ENCODE measurements at places on chromosomes 12 and 14.
A peak's percentile ranks its signal among the peaks of the same experiment; 100 is the strongest.

GRCh38 chr14:31118892-31119291 lies 88.7 kb downstream of the HECTD1 start:
- DNase-seq, result no peak

GRCh38 chr12:50050410-50051098 lies 6.8 kb upstream of the ASIC1 start:
- no peak for DNase-seq

DNA sequence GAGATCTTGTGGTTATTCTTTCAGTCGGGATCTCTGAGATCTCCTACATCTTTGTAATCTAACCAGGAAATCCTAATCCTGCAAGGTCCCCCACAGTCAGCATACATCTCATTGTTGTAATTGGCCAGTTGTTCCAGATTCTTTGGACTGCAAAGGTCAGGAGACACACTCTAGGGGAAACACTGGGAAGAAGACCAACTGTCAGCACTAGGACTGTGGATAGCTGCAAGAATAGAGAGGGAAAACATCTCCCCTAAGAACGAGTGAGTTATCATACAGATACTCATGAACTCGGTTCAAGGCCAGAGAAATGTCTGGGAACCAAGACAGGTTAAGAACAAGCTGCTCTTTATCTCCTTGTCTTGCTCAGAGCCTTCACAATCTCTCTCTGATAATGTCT lies 217.9 kb upstream of the TMPO start:
- no peak for DNase-seq

DNA sequence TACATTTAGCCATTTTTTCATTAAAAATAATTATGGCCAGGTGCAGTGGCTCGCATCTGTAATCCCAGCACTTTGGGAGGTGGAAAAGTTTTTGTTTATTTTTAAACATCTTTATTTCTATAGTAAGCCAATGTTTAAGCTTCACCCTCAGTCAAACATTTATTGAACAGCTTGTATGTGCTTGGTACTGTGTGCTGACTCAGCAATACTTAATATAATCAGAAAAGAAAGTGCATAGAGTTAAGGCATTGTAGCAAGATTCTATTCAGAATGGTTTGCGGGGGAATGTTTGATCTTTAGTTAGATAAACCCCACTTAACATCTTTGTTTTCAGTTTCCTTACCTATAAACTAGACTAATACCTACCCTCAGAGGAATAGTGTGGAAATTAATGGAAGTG lies 11.1 kb downstream of the ACTR6 start:
- DNase-seq, result no peak

DNA sequence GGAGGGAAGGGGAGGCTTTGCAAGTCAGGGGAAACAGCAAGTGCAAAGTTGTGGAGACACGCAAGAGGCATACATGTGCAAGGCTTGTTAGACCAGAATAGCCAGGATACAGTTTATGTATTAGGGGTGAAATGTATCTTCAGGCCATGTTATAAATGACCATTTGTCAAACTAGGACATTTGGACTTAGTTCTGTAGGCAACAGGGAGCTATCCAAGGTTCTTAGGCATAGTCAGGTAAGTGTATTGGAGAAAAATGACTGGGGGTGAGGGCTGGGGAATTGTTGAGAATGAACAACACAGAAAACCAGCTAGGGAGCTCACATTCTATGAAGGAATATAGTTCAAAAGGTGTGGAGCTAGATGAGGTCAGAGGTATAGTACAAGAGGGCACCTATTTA lies 42.5 kb downstream of the TPH2 start:
- DNase-seq, result no peak

DNA sequence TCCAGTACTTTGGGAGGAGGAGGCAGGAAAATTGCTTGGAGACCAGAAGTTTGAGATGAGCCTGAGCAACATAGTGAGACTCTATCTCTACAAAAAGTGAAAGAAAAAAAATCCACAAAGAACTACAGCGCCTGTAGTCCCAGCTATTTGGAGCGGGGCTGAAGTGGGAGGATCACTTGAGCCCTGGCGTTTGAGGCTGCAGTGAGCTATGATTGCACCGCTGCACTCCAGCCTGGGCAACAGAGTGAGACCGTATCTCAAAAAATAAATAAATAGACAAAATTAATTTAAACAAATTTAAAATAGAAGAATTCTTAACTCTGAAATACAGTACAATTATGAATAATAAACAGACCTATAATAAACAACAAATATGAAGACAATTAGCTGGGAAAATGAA lies 40.9 kb downstream of the ATL1 start:
- DNase-seq, result no peak

GRCh38 chr14:37194698-37195097 lies 3.0 kb upstream of the MIPOL1 start:
- DNase-seq, result no peak

- DNase-seq, result no peak
These were observed 218.0 kb downstream of the PPFIA2 start for GRCh38 chr12:81541121-81541520.

DNA sequence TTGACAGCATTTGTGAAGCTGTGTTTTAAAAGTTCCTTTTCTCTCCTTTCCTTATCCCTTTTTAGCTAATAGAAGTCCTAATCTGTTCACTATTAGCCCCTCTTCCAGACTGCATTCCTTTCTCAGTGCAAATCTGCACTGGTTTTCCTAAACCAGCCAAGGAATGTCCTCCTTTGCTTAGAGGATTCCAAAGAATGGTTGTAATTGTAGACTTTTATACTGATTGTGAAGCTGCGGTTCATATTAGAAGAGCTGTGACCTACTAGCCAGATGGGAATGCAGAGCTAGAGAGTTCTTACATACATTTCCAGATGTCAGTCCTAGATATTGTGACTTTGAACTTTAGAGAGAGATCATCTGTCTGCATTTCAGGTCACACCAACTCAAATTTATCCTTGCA lies 79.8 kb downstream of the MYRFL start:
- no peak for DNase-seq

- no peak for DNase-seq
These were observed 253.8 kb downstream of the RMST start for GRCh38 chr12:97716356-97716755.

DNA sequence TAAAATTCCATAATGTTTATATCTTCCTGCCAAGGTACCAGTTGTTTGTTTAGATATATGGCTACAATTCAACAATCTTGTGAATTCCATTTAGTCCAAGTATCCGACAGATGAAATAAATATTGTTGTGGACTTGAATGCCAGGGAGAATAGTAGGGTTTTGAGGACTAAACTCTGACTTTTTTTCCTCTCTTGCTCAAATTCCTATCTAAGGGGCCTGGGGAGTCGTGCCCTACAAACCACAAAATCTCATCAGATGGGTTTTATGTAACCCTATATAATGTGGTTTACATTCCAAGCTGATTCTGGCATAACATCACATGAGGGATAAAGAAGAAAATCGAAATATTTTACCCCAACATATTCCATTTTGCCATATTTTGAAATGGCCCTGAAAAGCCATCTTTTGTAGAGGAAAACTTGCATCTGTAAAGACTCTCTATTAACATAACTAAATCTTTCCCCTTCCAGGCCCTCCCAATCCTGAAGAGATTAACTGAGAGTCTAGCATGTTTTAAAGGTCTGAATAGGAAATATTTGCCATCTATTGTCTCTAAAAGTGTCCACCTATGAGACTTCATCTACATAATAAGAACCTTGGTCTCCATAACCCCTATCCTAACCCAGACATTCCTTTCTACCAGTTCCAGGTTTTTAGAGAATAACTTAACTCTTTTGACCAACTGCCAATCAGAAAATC lies 184.7 kb upstream of the KITLG start:
- DNase-seq, result no peak

- DNase-seq, result peak; percentile 16
These were observed 260.1 kb upstream of the OR4E1 start for GRCh38 chr14:21933681-21934080.

- DNase-seq, result peak; percentile 22
These were observed 2.6 kb downstream of the SIX4 start for GRCh38 chr14:60721326-60722106.

GRCh38 chr14:37062191-37062803 lies 110.1 kb downstream of the SLC25A21 start:
- no peak for DNase-seq

Measured in central memory CD4-positive, alpha-beta T cell (primary cell).